ENCODE measurements at places on chromosomes 5 and 9.

- peak; percentile 50 for DNase-seq
These were observed 16.6 kb downstream of the PTGR1 start for GRCh38 chr9:111582888-111583287.

DNA sequence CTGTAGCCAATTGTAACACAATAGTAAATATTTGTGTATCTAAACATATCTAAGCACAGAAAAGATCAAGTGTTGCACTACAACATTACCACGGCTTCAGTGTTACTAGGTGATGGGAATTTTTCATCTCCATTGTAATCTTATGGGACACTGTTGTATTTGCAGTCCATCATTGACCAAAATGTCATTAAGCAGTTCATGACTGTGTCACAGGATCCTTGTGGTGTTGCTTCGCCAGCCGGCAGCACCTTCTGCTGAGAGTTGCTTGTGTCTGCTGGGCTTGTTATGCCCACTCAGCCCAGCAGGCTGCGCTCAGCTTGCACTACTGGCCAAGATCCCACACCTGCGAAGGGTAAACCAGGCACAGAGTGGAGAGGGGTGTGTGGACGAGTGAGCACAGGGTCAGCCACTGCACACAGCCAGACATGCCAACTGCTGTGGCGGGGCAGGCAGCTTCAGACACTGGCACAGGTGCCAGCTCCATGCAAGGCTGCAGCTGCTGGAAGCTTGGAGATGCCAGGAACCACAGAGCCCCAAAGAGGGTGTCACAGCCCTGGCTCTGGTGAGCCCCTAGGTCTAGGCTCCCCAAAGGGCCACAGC, 273.7 kb downstream of the CETN3 start:
- DNase-seq, result no peak

- DNase-seq, result no peak
These were observed 295.7 kb downstream of the ARHGEF28 start for GRCh38 chr5:73921741-73922140.

- DNase-seq, result no peak
These were observed 382.6 kb downstream of the RASEF start for GRCh38 chr9:82680179-82680935.

DNA sequence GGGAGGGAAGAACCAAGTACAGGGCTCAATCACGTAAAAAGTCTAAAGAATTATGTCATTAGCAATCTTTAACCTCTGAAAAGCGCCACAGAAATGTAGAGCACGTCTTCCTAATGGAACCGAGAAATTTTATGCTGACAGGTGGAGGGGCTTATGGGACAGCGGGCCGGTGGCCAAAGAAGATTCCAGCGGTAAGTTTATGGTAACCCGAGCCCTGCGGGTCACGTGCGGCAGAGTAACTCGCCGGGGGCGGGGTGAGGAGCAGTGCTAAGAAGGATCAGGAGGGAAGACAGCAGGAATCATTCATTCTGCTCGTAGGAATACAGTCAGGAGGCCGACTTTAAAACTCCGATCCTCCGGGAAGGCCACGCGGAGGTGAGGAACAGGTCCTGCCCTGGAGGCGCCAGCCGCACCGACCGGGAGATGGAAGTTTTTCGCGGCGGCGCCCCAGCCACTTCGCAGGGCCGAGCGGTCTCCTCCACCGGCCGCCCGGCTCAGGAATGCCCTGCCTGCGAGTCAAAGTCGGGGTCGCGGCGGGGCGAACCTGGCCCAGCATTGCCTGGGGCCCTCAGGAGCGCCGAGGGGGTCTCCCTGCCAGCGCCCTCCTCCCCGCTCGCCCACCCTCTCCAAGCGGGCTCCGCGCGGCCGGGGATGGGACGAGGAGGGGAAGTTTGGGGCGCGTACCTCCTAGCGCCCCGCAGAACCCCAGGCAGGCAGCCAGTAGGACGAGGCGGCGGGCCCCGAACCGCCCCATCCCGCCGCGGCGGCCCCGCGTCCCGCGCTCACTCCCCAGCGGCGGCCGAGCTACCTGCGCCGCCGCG, 101.8 kb downstream of the ESM1 start:
- peak; percentile 74 for DNase-seq

DNA sequence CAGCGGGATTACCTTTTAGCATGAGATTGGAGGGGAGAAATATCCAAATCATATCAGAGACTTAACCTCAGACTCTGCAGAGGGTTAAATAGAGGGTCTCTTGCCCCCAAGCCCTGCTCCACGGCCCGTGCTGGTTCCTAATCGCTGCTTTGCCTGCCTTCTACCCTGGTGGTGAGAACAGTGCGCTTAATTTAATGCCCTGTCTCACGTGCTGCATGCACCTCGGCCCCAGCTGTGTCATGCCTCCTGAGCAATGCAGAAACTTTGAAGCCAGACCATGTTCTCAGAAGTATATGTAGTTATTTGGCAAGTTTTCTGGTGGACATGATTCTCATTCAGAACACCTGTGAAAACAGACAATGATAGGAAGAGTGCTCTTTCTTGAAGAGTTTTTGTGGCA, 1.4 kb downstream of the OTULIN start:
- DNase-seq, result no peak

DNA sequence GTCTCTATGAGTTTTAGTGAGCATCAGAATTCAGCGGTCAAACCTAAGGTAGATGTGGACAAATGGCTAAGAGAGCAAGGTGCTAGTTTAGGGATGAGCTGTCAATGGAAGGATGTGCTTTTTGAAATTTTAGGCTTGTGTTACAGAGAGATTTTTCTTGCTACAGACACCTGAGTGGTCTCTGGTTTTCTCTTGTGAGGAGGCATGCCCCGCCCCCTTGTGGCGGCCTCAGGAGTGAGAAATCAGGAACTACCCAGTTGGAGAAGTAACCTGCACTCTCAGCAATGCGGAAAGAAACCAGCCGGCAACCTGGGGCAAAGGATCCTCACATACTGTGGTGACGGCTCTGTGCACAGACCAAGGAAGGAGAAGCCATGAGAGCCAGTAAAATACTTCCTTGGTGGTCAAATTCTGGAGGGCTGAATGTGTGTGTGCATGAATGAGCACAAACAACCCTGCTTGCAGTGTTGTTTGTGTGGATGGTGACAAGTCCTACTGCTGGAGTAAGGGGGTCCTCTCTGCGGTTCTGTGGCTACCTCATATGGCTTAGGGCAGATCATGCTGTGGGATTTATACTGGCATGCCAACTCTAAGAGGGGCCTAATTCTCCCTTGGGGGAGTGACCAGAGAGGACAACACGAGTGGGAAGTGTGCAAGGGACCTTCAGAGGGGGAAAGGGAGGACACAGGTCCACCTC, 16.7 kb upstream of the HSD17B4 start:
- DNase-seq, result peak; percentile 65

GRCh38 chr5:67414712-67415111, 218.1 kb upstream of the CD180 start:
- DNase-seq, result peak; percentile 25

GRCh38 chr9:85859765-85860164, 81.2 kb upstream of the NAA35 start:
- no peak for DNase-seq

DNA sequence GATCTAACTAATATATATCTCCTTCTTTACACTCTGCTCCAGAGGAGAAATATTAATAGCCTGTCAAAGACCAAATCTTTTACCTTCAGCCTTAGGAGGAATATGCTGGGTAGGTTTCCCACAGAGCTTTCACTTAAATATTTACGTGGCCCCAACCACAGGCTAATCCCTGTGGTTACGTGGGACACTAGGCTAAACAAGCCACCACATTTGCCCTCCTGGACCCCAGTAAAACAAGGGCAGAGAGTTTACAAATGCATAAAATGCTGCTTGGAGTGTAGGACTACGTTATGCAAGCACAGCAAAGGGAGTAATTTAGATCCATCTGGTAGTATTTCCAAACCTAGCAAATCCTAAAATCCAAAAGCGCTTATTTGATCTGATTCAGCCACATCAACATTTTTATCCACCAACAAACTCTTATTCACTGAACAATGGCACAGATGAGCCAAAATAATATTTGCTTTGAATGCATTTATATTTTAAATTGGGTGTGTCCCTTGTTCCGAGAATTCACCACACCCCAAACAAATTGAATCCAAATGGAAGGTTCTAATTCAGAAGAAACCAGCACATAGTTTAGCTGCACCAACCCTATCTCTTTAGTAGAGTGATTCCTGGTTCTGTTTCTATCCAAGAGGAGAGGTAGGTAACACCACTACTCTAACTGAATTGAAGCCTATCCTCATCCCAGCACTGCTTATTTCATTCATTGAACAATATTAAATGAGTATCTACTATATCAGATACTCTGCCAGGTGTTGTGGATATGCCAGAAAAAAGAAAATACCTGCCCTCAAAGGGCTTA, 179.0 kb downstream of the TSSK1B start:
- DNase-seq, result peak; percentile 76

DNA sequence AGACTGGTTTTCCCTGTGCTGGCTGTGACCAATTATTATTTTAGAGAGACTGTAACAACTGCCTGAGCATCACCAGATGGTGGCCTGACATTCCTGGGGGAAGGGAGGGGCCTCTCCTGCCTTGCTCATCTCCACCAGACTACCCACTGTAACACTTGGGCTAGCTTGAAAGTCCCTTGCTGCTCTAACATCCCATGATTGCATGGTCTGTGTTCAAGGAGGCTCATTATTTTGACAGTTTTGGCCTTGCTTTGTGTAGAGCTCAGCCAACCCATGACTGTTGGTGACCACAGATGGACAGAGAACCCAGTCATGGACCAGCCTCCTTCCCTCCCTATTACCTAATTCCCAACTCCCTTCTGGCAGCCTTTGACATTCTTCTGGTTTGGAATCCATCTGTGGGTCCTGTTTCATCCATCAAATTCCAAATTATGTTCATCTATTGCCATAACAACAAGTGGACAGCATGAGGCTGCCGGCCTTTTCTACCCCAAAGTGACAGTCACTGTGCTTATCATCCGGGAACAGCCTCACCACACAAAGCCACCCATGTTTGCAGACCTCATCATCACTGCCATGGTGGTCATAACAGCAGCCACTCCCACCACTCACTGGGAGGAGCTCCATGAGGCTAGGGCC, 49.0 kb upstream of the ICE1 start:
- no peak for DNase-seq

GRCh38 chr5:80249901-80250300, 5.9 kb downstream of the SERINC5 start:
- DNase-seq, result no peak

DNA sequence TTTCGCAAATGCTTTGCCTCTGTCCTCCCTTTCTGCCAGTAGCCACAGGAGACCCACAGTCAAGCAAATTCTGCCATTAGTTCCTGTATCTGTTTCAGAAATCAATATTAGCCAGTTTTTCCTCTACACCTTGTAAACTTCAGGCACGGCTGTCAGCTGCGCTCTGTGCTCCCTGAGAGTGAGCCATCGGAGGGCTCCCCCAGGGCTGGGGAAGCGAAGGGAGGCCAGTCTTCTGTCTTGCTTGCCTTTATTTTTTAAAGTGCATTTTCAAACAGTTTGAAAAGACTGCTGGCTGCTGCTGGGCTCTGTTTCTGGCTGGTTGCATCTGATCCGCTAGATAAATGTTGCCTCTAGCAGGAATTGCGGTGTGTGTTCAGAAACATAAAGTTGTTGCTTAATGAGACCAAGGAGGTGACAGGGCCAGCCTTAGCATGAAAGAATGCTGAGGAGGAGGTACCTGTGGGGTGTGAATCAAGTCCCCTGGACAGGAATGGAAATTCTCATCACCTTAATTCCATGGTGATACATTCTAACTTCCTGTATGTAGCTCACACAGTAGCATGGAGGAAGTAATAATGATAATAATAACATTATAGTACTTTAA, 421.7 kb upstream of the KIF2A start:
- no peak for DNase-seq

DNA sequence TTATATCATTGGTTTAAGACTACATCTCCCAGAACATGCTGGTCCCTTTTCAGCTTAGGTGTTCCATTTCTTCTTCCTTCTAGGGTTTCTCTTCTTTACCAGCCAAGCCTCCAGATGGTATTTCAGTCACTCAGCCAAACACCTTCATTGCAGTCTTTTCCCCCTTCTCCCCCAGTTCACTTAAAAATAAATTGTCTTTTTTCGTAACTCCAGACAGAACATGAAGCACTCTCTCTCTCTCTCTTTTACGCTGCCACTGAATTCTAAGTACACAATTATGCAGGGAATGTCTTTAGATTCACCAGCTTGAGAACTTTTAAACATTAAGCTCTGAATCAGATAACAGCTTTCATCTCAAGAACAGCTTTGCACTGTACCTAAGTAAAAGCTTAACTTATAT, 419.7 kb upstream of the BRINP1 start:
- DNase-seq, result no peak

DNA sequence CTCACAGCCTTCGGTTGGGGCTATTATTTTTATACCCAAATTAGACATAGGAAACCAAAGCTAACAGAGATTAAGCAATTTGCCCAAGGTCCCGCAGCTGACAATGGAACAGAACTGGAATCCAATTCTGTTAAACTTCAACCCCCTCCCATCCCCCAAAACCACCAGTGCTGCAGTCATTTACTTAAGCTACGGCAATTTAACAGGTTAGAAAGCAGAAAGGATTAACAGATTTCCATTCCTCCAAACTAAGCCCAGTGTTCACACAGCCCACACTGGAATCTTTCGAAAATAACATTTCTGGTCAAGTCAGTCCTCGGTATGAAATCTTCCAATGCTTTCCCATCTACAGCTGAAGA, 1023.1 kb upstream of the DMAC1 start:
- no peak for DNase-seq

GRCh38 chr5:61965069-61965468, 340.9 kb upstream of the KIF2A start:
- peak; percentile 5 for DNase-seq

DNA sequence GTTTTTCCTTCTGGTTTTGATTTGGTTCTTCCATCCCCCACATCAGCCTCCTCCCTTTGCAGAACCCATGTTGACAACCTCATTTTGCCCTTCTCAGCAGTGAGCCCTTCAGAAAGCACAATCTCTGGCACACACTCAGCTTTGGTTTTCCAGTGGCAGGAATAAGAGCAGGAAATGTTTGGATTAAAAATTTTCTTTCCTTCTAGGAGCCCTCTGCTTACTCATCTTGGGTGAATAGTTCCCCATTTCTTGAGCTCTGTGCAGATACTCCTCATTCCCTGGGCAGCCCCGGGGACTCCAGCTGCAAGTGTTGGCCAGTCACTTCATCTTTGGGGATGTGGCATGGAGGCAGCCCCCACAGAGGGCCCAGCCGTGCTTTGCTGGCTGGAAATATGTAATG, 170.5 kb downstream of the NR3C1 start:
- DNase-seq, result no peak

- peak; percentile 12 for DNase-seq
These were observed 36.1 kb upstream of the SLC2A8 start for GRCh38 chr9:127360829-127361228.

DNA sequence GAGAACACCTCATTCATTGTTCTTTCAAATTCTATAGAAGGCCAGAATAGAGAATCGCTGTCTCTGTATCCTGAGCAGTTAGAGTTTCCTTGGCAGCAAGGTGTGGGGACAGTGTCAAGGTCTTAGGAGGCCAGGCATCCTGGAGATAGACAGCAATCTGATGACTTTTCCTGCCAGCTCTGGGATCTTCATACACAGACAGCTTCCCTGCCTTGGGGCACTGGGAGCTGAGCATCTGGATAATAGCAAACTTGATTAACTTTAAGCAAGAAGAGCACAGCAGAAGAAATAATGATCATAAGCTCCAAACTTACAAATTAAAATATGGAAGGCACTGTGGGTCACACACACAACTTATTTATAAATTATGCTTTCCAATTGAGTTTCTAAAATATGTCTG, 86.1 kb upstream of the STK32A start:
- no peak for DNase-seq

All from iris pigment epithelial cell (primary cell).